NCI-H69 (cell line): ENCODE measurements at places on chromosomes 3 and 15.

GRCh38 chr3:97138914-97139541 lies 324.6 kb downstream of the EPHA6 start:
- DNase-seq, result peak; percentile 37

GRCh38 chr15:52291204-52291603 lies 4.4 kb downstream of the MYO5C start:
- DNase-seq, result no peak

DNA sequence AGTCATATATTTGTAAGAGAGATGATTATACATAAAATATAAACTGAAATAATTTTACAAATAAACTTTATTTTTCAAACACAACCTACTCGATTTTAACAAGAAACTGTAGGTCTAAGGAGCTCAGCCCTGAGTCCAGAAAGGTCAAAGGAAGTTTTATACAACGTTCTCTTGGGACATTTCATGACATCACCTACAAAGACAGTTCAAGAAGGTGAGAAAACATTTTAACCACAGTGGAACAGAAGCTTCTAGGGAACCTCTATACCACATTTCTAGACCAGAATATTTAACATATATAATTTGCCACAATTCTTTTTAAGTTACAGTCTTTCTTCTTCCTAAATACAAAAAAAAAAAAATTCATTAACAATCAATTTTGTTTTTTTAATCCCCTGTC lies 40.1 kb downstream of the CBLB start:
- no peak for DNase-seq

GRCh38 chr3:5431146-5431545 lies 243.6 kb downstream of the EDEM1 start:
- no peak for DNase-seq

DNA sequence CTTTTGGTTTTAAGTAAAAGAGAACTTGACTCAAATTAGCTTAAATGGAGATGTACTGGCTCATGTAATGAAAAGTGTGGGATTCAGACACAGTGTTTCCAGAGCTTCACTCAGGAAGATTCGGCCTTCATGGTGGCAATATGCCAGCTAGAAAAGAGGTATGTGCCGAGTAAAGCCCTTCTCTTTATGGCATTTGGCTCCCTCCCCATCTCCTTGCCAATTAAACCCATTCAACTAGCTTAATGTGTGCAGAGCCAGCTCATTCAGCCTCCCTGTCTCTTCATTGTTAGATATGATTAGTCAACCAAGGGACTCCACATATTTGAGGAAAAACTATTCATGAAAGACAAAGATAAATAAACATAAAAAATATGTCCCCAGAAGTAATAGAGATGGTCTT lies 15.0 kb upstream of the TRANK1 start:
- DNase-seq, result peak; percentile 81

GRCh38 chr3:16912400-16913263 lies 27.9 kb downstream of the PLCL2 start:
- peak; percentile 10 for DNase-seq

DNA sequence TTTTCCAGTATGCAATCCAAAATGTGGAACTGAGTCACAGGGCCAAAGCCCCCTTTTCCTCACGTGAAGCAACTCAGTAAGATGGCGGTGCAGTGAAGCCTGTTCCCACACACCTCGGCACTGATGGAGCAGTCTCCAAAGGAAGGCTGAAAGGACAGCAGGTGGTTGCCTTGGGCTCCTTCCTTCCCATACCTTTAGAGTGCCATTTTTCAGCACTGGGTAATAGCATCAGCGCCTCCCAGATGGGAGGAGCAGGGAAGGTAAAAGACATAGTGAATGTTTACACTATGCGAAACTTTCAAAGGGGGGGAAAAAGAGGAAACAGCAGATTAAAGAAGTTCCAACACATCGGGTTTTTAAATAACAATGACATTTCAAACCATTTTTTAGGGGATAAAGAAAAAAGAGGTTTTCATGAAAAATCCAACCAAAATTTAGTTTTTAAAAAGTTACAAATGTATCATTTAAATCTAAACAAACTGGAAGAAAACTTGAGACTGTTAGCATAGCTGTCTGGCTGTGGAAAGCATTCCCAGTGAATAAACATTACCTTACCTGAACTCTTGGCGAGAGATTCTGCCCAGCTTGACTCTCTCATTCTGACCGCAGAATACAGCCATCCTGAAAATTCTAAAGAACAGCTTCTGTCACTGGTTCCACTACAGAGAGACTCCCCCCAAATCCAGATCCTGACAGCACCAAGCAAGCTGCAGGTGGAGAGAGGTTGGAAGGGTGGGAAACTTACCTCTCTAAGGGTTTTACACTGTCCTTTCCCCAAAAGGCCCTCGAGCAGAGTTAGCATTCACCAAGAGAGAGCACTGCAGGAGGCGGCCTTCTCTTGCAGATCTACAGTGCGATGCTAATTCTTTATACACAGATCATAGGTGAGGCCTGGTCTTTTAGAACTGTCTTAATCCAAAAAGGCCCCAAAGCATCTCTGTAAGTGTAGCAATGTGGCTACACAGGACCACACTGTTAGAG lies 32.6 kb downstream of the ABCC5 start:
- DNase-seq, result no peak

DNA sequence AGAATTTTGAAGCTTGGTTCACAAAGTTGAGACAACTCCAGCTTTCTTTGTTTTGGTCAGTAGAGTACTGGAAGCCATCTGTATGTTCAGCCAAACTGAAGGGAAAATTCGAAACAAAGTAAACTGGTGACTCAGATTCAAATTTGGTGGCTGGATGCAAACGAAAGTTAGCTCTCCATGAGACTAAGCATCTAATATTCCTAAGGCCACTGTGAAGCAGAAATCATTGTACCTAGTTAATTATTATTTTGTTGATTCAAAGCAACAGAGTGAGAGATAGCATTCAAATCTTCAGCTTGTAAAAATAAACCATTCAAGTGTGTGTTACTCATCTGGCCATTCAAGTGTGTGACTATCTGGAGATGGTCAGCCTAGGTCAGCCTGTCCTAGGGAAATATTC lies 42.1 kb downstream of the NR2F2 start:
- DNase-seq, result no peak

GRCh38 chr3:160224811-160225175 lies 429 bp upstream of the C3orf80 start:
- no peak for DNase-seq

- no peak for DNase-seq
These were observed 584.0 kb upstream of the LMCD1 start for GRCh38 chr3:7917443-7918151.

GRCh38 chr15:75786575-75786947 lies 56.7 kb upstream of the UBE2Q2 start:
- DNase-seq, result peak; percentile 10

GRCh38 chr3:54321520-54321919 lies 199.2 kb downstream of the CACNA2D3 start:
- no peak for DNase-seq
